Stimulated activated CD4-positive, alpha-beta T cell treated with anti-CD3 and anti-CD28 coated beads, Interleukin-2, amount 100 ng/mL, for 4 hours (primary cell): ENCODE measurements at places on chromosomes 12 and 14.

DNA sequence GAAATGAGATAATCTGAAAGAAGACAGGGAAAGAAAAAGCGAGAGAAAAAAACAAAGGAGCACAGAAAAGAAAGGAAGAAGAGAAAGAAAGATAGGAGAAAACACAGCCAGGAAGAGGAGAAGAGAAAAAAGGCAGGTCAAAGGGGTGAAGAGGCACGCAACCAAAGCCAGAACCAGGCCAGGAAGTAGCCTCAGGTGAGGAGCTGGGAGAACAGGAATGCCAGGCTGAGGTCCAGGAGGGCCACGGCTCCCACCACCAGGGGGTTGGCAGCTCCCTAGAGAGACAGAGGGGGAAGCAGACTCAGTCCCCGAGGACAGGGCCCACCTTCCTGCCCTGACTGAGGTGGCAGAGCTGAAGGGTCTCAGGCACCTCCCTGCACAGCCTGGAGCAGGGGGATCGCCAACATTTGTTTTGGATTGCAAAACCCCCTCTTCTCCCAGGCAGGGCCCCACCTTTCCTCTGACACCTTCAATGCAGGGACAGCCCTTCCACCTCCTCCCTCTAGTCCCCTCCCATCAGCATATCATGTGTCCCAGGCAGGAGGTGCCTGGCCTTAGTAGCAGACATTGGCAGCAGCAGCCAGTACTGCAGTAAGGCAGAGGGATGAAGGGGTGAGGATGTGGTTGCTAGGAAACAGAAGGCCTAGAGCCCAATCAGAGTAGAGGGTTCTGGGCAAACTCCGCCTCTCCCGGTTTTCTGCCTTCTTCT lies 2.0 kb upstream of the AP1G2 start:
- DNase-seq: no peak

- DNase-seq: no peak
Observed at GRCh38 chr12:51779876-51780275, 68.6 kb downstream of the FIGNL2 start.

DNA sequence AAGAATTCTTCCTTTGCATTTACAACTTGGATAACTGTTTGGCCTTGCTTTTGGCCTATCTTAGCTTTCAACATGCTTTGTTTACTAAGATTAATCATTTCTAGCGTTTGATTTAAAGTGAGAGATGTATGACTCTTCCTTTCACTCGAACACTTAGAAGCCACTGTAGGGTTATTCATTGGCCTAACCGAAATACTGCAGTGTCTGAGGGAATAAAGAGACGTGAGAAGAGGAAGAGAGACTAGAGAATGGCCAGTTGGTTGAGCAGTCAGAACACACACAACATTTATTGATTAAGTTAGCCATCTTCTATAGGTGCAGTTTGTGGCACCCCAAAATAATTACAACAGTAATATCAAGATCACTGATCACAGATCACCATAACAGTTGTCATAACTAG lies 62.3 kb upstream of the CCDC175 start:
- no peak for DNase-seq

- DNase-seq: no peak
Observed at GRCh38 chr12:25311506-25311905, 60.8 kb upstream of the KRAS start.

- no peak for DNase-seq
Observed at GRCh38 chr12:52052468-52053186, 1.4 kb downstream of the NR4A1 start.

- no peak for DNase-seq
Observed at GRCh38 chr12:111775205-111776193, 8.8 kb downstream of the ALDH2 start.

DNA sequence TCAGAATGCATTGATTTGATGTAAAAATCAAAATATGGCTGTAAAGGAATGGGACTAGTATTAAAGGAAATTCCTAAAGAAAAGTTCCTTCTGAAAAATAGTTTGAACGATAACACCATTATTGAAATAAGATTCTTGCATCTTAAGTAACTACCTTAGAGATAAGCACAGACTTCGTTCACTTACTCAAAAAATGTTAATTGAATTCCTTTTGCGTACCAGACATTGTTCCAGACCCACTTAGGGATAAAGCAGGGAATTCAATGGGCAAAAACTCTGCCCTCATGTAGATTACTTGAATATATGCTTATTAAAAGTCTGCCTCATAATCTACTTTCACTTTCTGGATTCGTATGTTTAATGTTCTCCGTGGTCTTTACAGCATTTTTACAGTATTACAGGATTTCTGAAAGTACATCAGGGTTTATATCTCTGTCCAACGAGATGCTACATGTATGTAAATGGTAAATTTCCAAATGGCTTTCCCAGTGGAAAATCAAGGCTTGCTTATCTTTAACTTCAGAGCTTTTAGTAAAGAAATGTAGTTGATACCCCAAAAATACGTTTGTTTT lies 213.7 kb downstream of the GXYLT1 start:
- DNase-seq: no peak

DNA sequence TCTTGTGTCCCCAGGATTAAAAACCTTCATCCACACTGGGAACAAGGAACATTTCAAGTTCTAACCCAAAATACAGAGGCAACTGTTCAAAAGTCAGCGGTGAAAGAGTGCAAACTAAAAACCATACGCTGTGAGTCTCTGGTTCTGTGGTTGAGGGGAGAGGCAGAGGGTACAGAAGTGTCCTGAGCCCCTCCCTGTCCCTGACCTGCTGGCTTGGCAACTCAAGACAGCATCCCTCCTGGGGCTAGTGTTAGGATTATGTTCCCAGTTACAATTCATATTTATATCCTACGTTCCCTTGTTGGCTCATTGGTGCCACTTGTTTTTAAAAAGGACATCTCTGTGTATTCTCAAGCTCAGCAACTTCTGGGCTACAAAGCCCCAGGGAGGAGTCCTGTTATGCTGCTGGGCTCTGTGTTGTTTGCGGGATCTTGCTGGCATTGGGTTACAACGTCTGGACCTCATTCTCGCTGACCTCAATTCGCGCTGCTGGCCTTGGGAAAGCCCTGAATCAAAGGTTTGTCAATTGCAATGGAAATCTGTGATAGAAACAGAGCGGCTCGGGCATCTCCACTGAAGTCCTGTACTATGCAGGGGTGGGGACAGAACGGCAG lies 420.8 kb downstream of the FUT8 start:
- DNase-seq: no peak

- DNase-seq: no peak
Observed at GRCh38 chr12:29792132-29792531, 8.4 kb upstream of the TMTC1 start.

DNA sequence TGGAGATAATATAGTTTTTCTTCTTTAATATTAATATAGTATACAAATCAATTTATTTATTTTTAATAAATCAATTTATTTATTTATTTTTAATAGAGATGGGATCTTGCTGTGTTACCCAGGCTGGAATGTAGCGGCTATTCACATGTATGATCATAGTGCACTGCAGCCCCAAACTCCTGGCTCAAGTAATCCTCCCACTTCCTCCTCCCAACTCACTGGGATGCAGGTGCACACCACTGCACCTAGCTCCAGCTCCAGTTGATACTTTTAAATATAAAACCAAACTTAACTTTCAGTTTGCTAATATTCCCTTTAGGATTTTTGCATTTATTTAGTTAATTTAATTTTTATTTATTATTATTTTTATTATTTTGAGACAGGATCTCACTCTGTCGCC lies 8.6 kb downstream of the GOLGA5 start:
- no peak for DNase-seq

DNA sequence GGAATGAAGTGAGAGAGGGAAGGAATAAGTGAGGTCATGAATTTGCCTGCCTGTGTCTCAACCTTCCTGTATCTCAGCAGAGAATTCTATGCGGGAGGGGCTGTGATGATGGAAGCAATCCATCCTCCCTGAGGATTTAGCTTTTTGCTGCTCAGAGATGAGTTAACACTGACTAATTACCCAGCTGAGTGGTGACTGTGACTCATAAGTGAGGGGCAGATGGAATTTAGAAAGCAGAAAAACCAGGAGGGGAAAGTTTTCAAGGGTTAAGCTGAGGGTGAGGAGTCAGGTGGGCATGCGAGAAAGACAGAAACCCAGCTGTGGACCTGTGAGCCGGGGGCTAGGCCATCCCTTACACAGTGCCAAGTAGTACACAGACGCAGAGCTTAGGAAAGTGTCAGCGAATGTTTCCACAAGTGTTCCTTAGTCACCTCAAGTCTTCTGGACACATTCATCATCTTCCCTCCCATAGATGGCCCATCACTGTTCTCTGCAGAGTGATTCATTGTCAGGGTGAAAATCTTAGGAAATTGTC lies 277.9 kb downstream of the IPO8 start:
- no peak for DNase-seq

DNA sequence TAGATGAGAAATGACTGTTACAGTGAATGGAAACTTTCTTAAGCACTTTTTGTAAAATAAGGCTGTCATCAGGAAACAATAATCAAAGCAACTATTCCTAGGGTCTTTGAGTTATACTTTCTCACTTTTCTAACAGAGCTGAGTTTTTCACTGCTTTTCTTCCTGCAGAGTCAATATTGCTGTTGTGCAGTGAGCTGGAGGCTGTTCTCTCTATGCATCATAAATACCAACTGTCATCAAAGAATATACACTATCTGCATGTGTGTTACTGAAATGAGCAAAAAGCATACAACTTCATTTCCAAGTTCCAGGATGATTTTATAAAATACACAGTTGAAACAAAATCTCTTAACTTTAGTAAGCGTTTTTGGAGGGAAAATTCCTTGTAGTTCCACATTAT lies 110.4 kb upstream of the CPSF6 start:
- no peak for DNase-seq

DNA sequence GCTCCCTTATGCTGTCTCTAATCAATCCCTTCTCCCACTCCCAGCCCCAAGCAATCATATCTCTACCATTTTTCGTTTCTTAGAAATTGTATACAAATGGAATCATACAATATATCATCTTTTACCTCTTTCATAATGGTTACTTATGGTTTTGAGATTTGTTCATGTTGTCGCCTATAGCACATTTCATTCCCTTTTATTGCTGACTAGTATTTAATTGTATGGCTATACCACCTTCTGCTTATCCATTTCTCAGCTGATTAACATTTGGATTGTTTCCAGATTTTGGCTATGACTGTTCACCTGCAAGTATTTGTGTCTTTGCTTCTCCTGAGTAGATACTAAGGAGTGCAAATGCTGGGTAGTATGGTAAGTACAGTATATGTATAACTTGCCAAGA lies 36.7 kb upstream of the GRIN2B start:
- DNase-seq: no peak

- no peak for DNase-seq
Observed at GRCh38 chr14:90239139-90239538, 17.2 kb upstream of the PSMC1 start.

DNA sequence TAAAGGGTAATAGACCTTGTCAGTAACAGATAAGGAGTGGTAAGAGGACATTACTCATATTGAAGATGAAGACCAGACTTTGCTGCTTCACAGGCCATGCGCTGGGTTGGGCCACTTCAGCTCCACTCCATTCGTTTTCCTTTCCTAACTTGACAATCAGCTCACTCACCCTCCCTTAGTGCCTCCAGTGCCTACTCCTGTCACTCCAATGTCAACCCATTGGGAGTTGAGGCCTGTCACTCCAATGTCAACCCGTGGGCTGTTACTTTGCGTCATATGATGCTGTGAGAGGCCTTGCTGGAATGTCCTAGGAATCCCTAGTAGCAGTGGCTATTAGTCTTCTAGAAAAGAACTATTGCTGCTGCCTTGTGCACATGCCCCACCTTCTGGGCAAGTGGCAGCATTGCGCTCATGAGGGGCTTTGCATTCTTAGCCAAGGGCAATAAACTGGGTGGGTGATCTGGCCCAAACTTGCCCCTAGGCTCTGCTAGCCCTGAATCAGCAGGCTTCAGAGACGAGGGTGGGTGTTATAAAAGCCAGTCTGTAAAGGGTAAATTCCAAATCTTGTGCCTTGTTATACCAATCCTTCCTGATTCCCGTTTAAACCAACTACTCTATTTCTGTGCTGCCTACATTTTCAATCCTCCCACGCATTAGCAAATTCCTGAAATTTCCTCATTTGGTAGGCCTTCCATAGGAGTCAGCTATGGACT lies 36.1 kb downstream of the BAZ2A start:
- DNase-seq: peak; percentile 37

DNA sequence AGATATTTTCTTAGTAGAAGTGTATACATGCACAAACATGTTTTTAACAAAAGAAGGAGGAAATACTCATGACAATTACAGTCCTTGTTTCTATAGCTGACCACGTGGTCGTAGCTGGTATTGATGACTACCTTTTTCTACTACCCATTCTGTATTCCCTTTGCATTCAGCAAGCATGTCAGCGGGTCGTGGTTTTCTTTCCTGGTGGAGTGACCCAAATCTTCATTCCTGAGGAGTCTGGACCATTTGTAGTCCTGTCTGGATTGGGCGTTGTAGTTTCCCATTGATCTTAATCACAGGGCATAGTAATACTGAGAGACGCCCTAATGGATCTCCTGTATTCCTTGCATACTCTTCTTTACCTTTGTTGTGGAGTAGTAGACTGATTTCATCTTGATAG lies 472.1 kb upstream of the RGS6 start:
- no peak for DNase-seq

GRCh38 chr14:95875831-95876760 lies 536 bp upstream of the TUNAR start:
- no peak for DNase-seq

DNA sequence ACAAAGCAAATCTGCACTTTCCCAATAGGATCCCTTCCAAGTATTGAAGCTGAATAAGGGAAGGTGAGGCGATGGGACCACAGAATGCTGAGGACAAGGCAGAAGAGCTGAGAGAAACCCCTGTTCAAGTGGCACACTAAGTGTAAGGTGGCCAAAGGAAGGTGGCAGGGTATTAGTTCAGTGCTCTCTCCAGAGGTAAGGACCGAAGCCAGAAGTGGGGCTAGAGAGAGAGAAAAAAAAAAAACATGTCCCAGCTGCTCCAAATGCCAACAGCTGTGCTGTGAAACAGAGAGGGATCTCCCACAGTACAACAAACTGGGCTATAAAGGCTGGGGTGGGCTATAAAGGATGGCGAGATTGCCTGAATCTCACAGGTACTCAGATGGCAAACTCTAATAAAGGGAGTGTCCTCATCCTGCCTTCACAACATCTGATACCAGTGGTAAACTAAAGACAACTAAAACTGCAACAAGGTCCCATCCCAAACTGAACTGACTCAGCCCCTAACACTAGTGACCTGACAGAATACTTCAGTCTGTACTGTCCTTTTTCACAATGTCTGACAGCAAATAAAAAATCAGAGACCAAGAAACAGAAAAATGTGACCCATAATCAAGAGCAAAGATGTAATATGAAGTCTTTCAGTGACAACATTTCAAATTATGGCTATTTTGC lies 47.9 kb downstream of the CDK17 start:
- DNase-seq: no peak
